ENCODE measurements at places on chromosomes 13 and 19. TPM values are rescaled to one million over a fixed set of nuclear protein-coding genes. Genes with fewer than 3 reads are reported as not detected.

CPT1C gene
- total RNA-seq = 14.4 TPM

DNA sequence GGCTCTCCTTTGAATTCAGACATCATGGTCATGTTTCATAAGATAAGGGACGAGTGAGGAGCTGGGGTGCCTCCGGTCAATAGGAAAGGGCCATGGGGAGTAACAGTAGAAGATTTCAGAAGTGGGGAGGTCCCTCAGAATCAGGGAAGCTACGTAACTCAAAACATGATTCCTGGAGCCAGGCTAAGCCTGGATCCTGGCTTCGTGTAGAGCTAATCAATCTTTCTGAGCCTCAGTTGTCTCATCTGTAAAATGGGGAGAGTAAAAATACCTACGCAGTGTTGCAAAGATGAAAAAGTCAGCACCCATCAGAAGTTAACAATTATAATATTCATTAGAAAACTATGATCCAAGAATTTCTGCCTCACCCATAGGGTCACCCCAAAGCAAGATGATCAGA is 106.5 kb downstream of the CACNA1A start:
- DNase-seq = no peak

- DNase-seq = no peak
These were observed 1781.9 kb upstream of the MIR17HG start for GRCh38 chr13:89565476-89566100.

DAND5 gene
- total RNA-seq = not detected

VSTM1 gene
- not detected for total RNA-seq

- no peak for DNase-seq
These were observed 142.4 kb downstream of the MYCBP2 start for GRCh38 chr13:77184455-77184854.

GRCh38 chr13:73355134-73355533 is 296.3 kb downstream of the KLF5 start:
- no peak for DNase-seq
